ENCODE measurements at places on chromosomes 1 and 21.

GRCh38 chr1:234963904-234964702 is 164.5 kb downstream of the TOMM20 start:
- DNase-seq, result no peak

DNA sequence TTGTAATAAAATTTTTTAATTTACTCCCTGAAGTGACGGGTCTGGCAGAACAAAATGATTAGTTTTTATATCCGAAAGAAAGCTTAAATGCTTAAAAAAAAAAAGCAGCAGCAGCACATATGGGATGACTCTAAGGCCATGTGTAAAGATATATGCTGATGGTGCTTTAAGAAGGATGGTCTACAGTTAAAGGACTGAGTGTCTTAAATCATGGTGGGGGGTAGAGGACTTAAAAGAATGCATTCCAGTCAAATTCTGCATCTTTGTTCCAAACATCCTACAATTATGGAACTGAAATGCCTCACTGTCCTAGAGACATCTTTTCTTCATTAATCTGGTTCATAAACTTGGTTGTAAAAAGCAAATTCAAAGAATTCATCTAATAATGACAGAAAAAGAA is 7.0 kb downstream of the KDM5B start:
- no peak for DNase-seq

GRCh38 chr1:151542710-151543129 is 2.6 kb downstream of the TUFT1 start:
- DNase-seq, result no peak

GRCh38 chr1:15151377-15151806 is 2.2 kb upstream of the TMEM51 start:
- DNase-seq, result no peak

Measured in T-helper 2 cell (primary cell).